Activated CD8-positive, alpha-beta T cell treated with anti-CD3 and anti-CD28 coated beads for 36 hours (primary cell): ENCODE measurements at places on chromosomes 3 and 15. TPM values are rescaled to one million over a fixed set of nuclear protein-coding genes. Genes with fewer than 3 reads are reported as not detected.

DNA sequence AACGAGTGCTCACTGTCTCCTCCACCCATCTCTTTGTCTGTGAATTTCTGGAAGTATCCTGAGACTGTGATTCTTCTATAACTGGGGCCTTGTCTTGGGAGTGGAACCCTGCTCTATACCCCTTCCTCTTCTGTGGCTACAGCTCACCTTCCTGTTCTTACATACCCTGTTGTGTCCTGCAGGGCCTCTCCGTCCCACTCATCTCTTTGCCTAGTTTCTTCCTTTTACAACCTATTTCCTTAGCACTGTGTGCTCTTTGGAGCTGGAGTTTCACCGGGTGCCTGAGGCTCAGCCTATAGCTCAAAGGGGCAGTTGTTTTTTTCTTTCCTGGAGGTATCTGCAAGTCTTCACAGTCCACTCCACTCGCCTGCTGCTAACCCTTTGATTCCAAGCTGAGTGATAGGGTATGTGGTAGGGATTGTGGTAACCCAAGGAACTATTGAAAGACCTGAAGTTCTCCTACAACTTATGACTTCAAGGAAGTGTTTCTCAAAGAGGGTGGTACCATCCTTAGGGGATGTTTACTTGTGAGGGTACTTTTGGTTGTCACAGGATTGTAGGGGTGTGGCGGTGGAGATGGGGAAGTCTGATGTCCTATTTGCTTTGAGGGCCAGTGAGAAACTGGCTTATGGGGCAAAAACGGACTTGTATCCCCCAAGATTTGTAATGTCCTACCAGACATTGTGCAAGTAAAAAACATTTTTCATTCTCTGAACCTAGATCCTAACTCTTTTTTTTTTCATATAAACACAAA lies 66.6 kb upstream of the ARL8B start:
- DNase-seq: no peak

DNA sequence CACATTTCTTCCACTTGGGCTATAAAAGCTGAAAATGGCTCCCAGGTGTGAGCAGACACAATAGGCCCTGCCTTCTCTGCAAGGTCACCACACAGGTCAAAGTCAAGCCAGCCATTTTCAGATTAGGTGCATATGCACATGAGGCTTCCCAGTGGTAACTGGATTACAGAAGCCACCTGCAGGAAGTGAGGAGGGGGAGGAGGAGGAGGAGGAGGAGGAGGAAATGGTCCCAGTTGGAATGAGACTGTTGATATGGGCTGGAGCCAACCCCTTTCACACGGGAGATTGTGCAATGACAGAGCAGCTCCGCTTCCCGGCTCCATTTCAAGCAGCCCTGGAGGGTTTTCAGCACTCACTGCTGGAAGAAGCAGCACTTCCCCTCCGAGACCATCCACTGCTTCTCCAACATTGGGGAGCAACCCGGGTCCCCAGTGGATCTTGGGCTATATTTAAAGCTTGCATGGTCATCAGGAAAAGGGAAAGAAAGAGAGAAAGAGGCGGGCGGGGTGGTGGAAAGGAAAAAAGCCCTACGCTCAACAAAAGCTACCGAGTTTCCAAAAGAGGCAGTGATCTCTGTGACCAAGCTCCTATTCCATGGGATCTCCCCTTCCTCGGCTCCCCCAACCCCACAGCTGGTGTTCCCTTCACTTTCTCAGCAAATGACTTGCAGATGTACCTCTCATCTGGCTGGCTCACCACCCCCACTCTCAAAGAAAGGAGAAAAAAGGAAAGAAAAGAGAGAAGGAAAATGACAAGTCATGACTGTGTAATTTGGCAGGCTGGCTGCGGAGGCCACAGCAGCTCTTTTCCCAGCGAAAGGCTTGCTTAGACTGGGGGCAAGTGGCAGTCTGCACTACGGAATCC lies 58.3 kb downstream of the LRIG1 start:
- no peak for DNase-seq

DNA sequence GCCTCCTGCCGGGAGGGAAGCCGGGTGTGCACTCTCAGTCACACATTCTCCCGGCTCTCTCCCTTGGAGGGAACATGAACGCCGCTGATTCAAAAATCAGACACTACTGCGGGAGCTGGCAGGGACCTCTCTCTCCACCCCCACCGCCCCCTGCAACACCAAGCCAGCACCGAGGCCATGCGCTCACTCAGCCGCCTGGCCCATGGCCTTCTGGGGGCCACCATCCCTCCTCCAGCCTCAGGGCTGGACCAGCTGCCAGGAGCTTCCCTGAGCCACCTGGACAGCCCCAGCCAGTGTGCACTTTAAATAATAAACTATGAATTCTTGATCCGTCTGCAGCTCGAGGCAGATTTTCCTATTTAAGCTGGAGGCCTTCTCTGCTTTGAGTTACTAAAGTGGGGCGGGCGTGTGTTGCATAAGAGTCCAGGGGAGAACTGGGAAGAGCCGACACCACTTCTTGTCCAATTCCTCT lies 30.6 kb downstream of the ADAMTS17 start:
- DNase-seq: no peak

DNA sequence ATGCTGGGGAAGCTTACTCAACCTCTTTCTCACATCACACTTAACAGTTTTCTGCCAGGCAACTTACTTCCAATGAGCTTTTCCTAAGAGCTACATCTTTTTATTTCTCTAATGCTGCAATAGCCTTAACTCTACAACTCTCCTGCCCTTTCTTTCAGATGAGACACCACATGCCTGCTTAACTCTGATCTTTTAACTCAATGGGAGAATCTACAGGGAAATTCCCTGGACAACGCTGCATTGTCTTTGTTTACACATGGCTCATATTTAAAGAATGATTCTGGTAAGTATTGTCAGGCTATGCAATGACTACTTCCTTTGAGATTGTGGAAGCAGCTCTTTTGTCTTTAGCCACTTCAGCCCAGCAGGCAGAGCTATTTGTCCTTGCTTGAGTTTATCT lies 353.1 kb upstream of the BCHE start:
- no peak for DNase-seq

The SAMMSON gene
- not detected for total RNA-seq

The LRTM1 gene
- not detected for total RNA-seq
